Endothelial cell (in vitro differentiated cells): ENCODE measurements at places on chromosomes 4 and X. TPM values are rescaled to one million over a fixed set of nuclear protein-coding genes. Genes with fewer than 3 reads are reported as not detected.

GRCh38 chrX:132639446-132639845 lies 150.6 kb upstream of the MBNL3 start:
- DNase-seq = no peak

GRCh38 chr4:90130076-90130475 lies 2.9 kb downstream of the CCSER1 start:
- no peak for DNase-seq

- no peak for DNase-seq
These were observed 660.5 kb upstream of the SPANXN1 start for GRCh38 chrX:144586756-144587155.

DNA sequence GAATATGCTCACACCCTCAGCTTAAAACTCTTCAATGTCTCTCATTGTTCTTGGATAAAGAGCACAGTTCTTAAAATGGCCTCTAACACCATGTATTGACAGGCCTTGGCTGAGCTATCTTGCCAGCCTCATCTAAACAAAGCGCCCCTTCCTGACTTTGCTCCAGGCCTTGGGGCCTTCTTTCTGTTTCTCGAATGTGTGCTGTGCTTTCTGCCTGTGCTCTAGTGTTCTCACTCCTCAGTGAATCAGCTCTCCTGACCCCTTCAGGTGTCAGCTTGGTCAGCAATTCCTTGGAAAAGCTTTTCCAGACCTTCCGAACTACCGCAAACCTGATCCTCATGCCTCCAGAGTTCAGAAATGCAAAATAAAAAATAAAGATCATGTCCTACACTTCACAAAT lies 346.3 kb upstream of the FSTL5 start:
- no peak for DNase-seq

GRCh38 chrX:94633237-94633636 lies 959.2 kb downstream of the FAM133A start:
- no peak for DNase-seq

DNA sequence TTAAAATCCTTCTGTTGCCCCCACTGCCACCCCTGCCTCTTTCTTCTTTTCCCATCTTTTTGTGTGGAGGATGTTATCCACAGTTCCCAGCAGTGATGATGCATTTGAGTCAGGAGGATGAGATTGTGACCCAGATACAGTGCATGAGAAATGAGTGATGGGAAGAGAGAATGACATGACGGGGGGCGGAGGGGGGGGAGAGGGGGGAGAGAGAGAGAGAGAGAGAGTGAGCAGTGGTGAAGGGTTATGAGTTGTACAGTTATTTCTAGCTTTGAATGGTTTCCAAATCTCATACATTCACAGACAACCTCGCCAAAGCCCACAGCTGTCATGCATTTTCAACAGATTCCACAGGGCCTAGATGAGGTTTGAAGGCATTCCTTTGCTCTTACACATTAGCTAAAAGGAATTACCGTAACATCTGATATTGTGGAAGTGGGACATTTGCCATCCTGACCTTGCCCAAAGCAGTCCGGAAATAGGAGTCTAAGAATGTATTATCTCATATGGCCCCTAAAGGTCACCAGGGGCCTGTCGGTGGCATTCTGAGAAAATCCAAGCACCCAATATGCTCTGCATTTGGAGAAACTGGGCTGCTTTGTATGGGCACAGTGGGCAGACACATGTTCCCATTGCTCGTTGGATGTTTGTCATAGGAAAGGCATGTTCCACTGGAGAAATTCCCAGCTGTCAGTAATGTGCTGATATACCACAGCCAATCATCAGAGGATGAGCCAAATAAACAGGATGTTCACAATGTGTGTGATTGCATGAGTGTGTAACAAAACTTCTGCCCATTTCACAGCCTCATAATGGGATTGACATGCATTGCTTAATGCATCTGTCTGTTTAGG lies 435.8 kb downstream of the SPRY1 start:
- no peak for DNase-seq

- no peak for DNase-seq
These were observed 2.6 kb upstream of the ZNF674 start for GRCh38 chrX:46547857-46548256.

DNA sequence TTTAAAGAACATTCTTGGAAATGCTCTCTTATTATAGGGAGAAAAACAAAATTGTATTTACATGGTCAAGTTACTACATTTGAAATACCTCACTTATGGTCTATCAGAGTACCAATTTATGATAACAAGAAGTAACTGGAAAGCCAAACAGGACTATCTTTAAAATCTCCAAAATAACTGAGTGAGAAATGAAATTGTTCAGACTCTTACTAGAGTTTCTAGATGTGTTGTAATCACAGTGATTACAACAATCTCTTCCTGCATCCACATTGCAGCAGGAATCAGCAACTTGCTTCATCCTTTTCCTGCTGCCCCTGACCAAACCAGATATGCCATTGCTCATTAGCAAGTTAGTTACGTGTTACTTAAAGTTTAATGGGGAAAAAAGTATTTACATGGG lies 245.2 kb upstream of the SMIM31 start:
- DNase-seq = no peak

- DNase-seq = peak; percentile 71
These were observed 7.6 kb downstream of the SLC2A9 start for GRCh38 chr4:10013722-10014121.

DNA sequence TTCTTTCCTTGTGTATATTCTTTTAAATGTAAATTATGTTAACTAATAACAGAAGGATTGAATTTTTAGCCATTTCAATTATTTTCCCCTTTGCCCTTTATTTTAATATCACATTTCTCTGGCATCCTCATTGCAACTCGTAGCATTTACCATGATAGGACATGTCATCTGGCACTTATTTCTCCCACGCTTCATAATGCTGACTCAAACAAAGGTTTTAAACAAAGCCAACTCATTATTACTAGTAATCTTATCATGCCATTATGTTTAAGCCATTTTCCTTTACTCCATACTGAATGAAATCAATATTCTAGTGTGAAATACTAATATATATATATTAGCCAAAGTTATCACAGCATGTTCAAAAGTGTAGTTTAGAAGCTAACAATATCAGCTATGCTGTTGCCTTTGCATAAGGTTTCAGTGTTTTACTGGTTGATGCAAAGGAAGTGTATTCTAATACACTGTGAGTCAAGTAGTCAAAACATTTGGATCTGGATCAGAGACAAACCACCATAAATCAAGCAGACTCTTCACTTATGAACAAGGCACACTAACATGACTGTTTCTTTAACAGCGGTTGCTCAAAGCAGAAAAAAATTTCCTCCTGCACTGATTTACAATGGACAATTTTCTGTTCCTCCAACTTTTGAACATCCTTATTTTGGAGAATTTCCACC lies 281.6 kb downstream of the SLC7A11 start:
- no peak for DNase-seq

- no peak for DNase-seq
These were observed 10.9 kb upstream of the TMPRSS11D start for GRCh38 chr4:67894659-67895058.

DNA sequence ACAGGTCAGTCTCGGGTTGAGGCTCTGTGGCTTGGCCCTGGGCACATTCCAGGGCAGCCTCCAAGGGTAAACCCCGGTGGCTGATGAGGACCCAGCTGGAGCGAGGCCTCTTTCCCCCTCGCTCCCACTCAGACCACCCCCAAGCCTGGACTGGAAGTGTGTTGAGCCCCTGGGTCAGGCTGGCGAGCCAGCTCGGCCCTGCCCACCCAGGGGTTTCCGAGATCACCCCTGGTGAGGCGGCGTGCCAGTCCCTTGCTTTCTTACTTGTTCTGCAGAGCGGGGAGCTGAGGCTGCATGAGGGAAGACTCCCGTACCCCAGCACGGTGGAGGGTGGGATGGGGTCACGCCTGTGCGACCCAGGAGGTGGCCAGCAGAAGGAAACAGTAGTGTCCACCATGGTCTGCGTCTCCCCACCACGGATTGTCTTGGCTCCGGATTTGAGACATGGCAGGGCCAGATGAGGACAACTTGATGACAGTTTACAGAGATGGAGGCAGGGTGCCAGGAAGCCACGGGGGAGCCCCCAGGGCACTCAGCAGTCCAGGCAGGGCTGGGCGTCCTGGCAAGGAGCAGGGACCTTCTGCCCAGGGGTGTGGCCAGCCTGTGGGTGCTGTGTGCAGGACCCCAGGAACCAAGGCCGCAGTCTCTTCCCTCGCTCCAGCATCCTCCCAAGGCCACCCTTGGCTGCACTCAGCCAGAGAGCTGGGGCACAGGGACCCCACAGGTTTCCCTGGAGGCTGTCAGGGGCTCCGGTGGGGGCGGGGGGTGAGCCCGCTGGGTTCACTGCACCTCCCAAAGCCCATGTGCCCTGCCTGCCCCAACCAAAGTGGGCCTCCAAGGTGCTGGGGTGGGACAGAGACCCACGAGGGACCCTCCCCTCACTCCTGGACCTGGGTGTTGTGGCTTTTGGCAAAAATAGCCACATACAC lies 6.6 kb upstream of the FGFRL1 start:
- no peak for DNase-seq

GRCh38 chr4:106373026-106373425 lies 4.4 kb upstream of the GIMD1 start:
- no peak for DNase-seq

DNA sequence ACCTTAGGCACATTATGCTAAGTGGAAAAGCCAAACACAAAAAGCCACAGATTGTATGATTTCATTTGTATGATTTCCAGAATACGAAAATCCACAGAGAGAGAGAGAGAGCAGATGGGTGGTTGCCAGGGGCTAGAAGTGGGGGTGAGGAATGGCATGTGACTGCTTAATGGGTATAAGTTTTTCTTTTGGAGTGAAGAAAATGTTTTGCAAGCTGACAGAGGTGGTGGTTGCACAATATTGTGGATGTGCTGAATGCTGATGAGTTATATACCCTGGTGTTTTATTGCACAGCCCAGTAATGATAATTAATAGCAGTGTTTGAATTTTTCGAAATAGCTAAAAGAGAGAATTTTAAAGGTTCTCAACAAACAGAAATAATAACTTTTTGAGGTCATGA lies 386.1 kb upstream of the HS3ST1 start:
- DNase-seq = no peak

GRCh38 chr4:48484494-48485168 lies 1.5 kb downstream of the SLC10A4 start:
- DNase-seq = no peak

GRCh38 chrX:128021566-128021965 lies 30.6 kb downstream of the ACTRT1 start:
- DNase-seq = no peak

DNA sequence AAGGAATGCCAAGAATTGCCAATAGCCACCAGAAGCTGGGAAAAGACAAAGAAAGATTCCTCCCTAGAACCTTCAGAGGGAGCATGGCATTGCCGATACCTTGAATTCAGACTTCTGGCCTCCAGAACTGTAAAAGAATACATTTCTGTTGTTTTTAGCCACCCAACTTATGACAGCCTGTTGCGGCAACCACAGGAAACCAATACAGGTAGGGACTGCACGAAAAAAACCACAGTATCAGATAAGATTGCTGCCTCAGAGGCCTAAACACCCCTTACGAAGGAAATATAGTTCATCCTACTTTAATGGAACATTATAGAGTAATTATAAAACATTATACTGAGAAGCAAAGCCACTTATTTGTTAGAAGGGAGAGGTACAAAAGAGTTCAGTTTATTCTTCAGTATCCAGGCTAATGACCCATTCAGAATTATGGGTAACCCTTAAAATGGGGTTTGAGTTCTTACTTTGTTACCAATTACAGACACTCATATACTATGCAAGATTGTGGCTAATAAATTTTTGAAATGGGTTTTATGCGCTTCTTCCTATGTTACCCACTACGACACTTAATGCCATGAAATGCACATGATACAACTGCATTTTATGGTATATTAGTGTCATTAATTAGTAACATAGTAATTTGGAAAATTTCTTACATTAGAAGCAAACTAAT lies 37.4 kb upstream of the SMIM10L2A start:
- no peak for DNase-seq

DNA sequence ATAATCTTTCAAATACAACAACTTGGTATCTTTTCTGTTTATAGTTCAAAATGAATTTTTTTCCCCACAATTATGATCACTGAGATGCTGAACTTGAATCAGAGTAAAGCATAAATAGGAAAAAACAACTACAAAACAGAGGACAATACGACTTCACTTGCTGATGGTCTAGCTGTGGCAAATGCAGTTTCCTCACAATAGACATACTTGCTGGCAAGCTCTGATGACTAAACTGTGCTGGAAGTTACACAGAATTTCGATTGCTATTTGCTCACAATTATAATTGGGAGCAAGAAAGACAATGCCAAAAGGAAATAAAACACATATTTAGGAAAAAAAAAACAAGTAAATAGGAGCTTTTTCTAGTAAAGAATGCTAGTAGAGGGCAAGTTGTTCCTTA lies 14.7 kb downstream of the VEGFC start:
- DNase-seq = no peak

DNA sequence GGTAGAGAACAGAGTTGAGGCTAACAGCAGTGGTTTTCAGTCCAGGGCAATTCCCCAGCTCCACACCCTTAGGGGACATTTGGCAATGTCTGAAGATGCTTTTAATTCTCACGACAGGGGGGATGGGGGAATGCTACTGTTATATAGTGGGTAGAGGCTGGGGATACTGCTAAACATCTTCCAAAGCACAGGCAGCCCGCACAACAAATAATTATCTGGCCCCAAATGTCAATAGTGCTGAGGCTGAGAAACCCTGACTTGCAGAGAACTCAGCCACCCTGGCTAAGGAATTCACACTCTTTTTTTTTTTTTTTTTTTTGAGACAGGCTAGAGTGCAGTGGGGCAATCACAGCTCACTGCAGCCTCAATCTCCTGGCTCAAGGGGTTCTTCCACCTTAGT lies 60.6 kb downstream of the POLR2B start:
- no peak for DNase-seq

- no peak for DNase-seq
These were observed 333.3 kb downstream of the PDGFC start for GRCh38 chr4:156638334-156638733.

- no peak for DNase-seq
These were observed 9.7 kb downstream of the TAF9B start for GRCh38 chrX:78129714-78130113.

- DNase-seq = no peak
These were observed 93.2 kb downstream of the ARSF start for GRCh38 chrX:3134316-3134945.

- no peak for DNase-seq
These were observed 13.3 kb upstream of the PITX2 start for GRCh38 chr4:110636171-110636679.

DNA sequence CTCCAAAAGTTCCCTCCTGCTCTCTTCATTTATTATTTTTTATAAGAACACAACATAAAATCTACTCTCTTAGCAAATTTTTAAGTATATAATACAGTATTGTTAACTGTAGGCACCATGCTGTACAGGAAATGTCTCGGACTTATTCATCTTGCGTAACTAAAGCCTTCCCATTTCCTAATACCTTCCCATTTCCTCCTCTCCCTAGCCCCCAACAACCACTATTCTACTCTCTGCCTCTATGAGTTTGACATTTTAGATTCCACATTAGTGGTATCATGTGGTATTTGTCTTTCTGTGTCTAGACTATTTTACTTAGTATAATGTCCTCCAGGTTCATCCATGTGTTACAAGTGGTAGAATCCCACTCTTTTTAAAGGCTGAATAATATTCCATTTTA lies 15.8 kb upstream of the SYTL4 start:
- no peak for DNase-seq

GRCh38 chr4:173532725-173533511 lies 2.9 kb upstream of the HAND2 start:
- no peak for DNase-seq

The C4orf51 gene
- total RNA-seq = not detected

The IL1RAPL1 gene
- total RNA-seq = 0.18 TPM

The POU3F4 gene
- total RNA-seq = not detected

The TMPRSS11B gene
- total RNA-seq = 0.56 TPM

The XK gene
- total RNA-seq = 0.31 TPM

The RASL11B gene
- total RNA-seq = 0.64 TPM

The UBE2K gene
- total RNA-seq = 102 TPM

The SFRP2 gene
- 4.1 TPM for total RNA-seq

The HS6ST2 gene
- 1.1 TPM for total RNA-seq

The EPGN gene
- total RNA-seq = not detected
